ENCODE measurements at places on chromosomes 1 and 21.

GRCh38 chr1:159853417-159854115, 8.9 kb downstream of the VSIG8 start:
- DNase-seq = no peak

DNA sequence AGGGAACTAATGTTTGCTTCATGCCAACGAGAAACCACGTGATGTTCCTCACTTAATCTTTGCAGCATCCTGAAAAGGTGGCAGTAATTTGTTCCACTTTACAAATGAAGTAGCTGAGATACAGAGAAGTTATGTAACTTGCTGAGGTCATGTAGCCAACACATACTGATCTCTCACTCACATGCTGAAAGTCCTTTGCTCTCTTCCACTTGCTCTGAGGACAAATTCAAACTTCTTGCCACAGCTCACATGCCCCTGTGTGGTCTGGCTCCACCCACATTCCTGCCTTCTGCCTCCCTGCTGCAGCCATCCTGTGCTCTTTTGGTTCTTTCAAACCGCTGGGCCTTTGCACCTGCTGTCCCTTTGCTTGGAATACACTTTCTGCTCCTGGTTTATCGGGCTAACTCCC, 55.4 kb downstream of the TMCO4 start:
- DNase-seq = no peak

DNA sequence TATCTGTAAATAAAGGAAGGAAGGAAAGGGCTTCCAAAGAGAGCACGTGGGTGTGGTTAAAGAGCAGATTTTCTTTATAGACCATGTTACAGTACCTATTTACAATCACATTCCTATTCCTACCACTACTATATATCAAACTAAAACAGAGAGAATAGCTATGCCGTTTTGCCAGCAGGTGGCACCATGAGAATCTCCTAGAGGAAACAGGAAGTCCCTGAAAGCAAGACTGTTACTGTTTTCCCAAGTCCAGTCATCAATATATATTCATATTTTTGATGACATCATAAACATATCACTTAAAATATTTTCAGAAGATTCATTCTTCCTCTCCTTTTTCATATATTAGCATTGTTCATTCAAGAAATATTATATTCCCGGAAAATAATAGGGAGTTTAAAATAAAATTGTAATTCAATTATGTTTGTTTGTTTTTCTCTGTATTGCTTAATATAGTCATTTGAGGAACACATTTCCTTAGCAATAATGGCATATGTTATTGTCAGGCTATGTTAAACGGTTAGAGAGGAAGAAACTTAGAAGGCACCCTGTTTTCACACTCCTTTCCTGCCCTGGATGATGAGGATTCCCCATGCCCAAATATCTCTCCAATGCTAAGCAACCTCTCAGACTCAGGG, 6.6 kb downstream of the CCDC190 start:
- DNase-seq = peak; percentile 51

- no peak for DNase-seq
Observed at GRCh38 chr1:117581391-117581943, 24.4 kb upstream of the TENT5C start.

DNA sequence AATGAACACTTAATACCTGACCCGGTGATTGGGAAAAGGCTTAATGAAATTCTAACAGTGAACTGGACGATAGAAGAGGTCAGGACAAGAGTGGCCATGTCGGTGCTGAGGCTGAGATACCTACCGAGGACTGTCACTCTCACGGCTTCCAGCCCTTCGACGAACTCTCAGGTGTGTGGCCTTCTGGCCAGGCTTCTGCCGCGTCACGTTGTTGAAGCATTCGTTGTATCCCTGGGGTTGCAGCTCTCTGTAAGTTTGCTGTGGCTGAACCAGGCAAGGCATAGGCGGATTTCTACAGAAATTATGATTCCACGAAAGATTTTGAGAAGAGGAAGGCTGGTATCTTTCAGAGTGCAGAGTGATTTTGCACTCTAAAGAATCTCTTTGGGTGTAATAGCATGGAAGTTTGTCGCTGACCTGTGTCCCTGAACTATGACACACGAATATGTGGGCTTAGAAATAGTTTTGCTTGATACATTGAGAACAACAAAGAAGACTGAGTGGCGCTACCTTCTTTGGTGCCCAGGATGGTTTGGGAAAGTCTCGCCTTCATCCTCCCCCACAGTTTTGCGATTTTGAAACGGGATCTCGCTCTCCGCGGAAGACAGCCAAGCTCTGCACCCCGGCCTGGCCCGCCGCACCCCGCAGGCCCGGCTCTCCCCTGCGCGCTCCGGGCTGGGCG, 403 bp upstream of the EPHX4 start:
- no peak for DNase-seq

GRCh38 chr1:6272868-6273267, 12.0 kb upstream of the GPR153 start:
- no peak for DNase-seq

GRCh38 chr1:71919811-71920509, 362.4 kb downstream of the NEGR1 start:
- DNase-seq = no peak

DNA sequence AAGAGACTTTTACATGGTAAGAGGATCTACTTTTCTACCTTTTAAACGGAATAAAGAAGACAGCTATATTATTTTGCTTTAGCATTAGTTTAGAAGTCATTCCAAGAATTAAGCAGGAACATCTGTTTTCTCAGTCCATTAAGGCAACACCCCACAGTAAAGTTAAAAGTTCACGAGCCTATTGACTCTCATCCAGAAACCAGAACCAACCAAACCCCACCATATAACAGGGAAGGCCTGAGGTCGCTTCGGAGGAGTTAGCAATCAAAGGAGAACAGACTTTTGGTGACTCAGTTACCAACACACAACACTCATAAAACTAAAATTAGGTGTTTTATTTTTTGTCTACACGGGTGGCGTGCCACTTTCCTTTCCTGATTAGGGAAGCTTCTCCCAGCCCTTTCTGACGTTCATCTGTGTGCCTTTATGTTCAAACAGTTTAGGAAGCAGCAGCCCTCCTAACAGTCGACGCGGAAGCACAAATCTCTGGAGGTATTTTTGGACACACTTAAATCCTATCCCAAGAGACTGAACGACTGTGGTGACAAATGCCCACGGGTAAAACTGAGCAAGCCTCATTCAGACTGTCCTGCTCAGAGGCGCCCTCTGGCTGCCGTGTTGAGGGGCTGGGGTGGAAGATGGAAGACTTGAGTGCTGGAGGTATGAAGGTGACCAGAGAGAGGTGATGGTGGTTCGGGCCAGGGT, 8.6 kb upstream of the PLA2G2C start:
- peak; percentile 40 for DNase-seq

GRCh38 chr1:92201973-92202372, 15.7 kb upstream of the C1orf146 start:
- DNase-seq = no peak

DNA sequence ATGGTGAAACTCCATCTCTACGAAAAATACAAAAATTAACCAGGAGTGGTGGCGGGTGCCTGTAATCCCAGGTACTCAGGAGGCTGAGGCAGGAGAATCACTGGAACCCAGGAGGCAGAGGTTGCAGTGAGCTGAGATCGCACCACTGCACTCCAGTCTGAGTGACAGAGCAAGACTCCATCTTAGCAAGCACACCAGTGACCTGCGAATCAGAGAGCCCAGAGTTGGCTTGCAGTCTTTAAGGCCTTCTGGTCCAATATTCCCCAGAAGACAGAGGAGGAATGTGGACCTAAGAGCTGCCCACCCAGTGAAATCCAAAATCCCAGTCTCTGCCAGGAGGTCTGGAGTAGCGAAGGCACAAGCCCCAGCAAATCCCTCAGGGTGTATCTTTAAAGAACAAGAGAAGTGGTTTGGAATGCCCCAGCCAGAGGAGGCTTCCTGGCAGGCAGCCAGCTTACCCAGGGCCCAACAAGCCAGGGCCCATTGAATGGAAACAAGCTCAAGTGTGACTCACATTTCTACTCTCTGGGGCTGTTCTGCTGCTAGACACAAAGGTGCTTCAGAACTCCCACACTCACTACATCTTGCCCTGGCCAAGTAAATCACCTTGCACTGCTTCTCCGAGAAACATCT, 23.9 kb downstream of the GPR161 start:
- no peak for DNase-seq

DNA sequence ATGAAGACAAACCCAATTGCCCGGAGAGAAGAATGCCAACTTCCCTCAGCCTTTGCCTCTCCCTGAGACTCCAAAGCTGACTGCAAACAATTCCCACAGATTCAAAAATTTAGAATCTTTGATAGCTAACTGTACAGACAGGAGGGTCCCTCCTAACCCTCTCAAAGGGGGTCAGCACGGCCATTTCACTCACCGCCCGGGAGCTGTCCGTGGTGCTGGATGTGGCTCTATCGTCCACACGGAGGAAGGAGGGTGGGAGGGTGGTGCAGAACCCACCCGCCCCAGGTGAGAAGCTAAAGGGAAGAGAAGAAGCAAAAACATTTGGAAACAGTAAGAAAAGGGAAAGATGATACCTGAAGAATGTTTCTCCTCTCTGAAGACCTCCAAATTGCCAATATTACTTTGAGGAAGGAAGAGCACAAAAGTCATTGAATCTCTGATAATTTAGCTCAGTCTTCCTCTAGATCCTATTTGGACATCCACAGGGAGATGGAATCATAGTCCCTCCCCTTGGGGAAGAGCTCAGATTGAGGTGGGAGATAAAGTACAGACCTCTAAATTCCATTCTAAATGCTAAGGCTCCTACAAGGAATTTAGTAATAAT, 45.6 kb downstream of the RHBG start:
- DNase-seq = no peak

DNA sequence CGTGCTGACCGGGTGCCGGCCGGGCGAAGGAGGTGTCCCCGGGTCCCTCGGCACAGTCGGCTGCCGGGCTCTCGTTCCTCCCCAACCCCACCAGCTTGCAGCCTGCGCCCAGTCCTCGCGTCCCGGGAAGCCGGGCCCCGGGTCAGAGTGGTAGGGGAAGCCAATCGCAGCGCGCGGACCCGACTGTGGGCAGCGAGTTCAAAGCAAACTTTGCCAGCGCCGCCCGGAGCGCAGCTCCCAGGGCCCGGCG, 328 bp downstream of the MYCL start:
- DNase-seq = no peak

DNA sequence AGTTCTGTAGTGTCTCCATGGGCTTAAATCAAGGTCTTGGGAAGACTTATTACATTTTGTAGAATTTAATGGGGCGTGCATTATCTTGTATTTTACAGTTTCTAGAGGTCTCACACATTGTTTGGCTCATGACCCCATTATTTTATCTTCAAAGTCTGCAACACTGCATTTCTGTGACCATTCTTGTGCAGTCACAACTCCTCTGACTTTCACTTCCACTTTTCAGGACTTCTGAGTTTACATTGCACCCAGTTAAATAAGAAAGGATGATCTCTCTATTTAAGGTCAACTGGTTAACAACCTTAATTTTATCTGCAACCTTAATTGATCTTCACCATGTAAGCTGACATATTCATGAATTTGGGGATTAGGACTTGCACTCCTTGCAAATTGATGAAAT, 1186.6 kb downstream of the MRPL39 start:
- no peak for DNase-seq

DNA sequence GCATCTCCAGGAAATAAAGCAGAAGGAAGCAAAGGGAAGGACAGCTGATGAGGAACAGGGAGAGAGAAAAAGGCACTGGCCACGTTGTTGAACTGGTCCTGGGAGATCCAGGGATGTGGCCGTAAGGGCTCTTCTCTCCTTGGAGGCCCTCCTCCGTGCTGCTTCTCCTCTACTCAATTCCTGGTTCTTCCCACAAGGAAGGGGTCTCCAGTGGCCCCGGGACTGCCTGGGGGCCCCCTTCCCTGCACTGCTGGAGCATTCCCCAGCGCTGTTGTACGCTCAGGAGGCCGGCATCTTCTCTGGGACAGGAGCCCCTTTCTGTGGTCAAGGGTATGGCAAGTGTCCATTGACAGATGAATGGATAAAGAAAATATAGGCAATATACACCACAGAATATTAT, 88.5 kb upstream of the TLR5 start:
- DNase-seq = no peak

DNA sequence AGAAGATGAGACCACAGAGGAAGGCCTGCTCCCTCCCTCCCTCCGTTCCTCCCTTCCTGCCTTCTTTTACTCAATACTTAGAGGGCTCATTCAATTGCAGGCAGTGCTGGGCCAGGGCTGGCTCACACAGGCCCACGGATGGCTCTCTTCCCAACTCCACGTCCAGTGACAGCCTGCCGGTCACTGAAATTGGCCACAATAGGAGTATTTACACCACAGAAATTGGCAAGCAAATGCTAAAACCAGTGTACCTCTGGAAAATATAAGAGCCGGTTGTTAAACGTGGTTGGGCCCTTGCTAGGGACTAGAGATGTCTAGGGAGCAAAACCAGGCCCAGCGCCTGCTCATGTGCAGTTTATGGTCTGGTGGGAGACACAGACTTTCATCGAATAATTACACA, 72.4 kb upstream of the TMEM51 start:
- no peak for DNase-seq

DNA sequence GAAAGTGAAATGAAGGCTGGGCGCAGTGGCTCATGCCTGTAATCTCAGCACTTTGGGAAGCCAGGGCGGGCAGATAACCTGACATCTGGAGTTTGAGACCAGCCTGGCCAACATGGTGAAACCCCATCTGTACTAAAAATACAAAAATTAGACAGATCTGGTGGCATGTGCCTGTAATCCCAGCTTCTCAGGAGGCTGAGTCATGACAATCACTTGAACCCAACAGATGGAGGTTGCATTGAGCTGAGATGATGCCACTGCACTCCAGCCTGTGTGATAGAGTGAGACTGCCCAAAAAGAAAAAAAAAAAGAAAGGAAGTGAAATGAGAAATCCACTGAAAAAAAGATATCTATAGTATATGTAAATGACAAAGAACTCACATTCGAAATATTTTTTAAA, 439.9 kb downstream of the DISC1 start:
- DNase-seq = no peak

DNA sequence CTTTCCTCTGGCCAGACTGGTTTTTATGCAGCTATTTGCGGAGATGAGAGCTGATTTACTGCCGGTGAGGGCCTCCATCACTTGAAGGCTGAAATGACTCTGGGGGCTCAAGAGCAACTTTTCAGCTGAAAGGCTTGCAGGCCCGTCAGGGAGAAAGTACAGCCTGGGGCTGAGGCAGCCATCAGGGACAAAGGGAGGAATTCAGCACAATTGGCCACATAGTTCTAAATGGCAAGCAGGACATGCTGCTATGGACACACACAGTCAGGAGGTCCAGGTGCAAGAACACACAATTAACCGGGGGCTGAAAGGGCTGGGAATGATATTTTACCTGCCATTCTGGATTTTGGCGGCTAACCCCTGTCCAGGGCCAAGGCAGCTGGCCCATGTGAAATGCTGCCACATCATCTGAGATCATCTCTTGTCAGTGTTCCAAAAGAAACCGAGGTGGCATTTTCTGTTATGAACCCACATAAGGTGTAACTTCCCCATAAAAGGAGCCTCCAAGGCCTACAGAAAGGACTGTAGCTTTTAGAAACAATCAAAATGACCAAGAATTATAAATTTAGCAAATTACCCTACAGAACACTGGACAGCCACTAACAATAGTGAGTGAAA, 58.2 kb downstream of the LMX1A start:
- no peak for DNase-seq

DNA sequence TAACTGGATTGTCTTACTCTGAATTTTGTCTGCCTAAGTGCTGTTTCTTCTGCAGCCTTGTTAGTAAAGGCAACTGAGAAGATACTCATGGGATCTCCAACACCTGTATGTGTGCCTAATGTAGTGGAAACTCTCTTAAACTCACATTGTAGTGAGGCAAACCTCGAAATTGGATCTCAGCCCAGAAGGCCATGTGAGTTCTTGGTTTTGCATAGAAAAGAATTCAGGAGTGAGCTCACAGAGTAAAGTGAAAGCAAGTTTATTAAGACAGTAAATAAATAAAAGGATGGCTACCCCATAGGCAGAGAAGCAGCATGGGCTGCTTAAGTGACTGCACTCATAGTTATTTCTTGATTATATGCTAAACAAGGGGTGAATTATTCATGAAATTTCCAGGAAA, 1344.7 kb downstream of the NCAM2 start:
- DNase-seq = no peak

Data from spinal cord (tissue), 10 donors.